ENCODE measurements at places on chromosomes 16 and 17. TPM values are rescaled to one million over a fixed set of nuclear protein-coding genes. Genes with fewer than 3 reads are reported as not detected.

DNA sequence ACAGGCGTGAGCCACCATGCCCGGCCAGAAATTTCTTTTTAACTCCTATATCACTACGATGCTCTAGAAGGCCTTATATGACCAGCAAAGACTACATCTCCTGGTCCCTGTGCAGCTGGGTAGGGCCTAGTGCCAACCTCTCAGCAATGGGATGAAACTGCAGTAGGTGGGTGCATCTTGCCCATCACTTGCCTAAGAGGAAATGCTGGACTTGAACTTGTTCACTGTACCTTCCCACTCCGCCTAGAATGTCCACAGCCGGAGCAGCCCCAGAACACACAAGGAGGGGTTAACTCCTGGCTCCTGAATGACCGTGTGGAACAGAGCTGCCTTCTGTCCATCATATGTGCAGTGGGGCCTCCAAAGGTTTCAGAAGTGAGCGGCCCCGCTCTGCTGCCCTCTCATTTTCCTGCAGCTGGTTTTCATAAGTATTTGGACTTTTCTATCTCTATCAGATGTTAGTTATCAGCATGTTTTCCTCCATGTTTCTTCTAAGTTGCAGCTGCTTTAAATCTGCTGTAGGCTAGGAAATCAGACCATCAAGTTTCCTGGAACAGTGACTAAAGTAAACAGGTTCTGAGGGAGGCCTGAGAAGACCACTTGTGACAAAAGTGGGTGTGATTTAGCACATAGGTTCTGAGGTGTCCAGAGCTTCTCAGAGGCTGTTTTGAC, 52.5 kb downstream of the WSB1 start:
- no peak for DNase-seq

DNA sequence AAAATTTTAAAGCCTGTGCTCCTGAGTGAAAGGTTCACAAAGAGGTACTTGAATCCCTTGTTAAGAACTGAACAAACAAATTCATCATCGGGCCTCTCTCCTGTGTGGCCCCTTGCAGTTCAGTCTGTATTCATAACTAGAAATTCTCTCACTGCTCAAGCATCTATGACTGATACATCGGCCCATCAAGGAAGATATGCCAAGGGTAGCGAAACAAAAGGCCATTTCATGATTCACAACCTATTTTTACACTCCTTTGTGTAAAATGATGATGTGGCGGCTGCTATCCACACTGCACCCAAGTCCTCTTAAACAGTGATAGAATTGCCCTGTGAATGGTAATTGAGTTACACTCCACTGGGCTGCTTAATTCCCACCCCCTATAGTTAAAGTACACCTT, 204.6 kb downstream of the STX8 start:
- no peak for DNase-seq

DNA sequence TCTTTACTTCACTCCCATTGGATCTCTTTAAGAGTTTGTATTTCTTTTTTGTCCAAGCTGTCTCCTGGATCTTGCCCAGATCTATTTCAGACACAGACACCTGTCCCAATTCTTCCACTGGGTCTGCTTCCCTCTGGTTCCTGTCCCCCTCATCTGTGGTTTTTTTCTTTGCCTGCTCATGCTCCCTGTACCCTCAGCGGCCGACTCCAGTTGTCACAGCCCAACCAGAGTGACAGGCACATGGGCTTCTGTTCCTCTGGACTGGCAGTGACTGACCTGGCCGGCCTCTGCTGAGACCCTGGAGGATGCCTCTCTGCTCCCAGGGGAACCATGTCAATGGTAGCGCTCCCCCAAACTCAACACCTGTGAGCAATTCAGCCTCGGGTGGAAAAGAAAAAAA, 142.6 kb downstream of the WSCD1 start:
- DNase-seq: no peak

GRCh38 chr16:63066552-63066951, 1030.3 kb upstream of the CDH8 start:
- DNase-seq: no peak

GRCh38 chr17:80786887-80787286, 204.8 kb upstream of the CHMP6 start:
- no peak for DNase-seq

- peak; percentile 84 for DNase-seq
These were observed 8.7 kb upstream of the SYNGR2 start for GRCh38 chr17:78159575-78160158.

DNA sequence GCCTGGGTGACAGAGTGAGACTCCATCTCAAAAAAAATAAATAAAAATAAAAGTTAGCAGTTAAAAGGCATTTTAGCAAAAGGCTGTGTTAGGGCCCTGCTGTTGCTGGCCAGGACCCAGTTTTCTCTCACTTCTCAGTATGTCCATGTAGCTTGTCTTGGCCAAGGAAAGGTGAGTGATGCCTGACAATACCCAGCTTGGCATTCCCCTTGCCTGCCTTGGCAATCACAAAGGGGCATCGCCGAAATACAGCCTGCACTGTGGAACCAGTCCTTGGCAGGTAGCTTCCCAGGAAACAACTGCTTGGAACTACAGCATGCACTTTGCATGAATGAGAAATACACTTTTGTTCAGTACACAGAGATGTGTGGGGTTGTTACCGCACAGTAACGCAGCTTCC, 61.7 kb downstream of the DNAH17 start:
- no peak for DNase-seq

DNA sequence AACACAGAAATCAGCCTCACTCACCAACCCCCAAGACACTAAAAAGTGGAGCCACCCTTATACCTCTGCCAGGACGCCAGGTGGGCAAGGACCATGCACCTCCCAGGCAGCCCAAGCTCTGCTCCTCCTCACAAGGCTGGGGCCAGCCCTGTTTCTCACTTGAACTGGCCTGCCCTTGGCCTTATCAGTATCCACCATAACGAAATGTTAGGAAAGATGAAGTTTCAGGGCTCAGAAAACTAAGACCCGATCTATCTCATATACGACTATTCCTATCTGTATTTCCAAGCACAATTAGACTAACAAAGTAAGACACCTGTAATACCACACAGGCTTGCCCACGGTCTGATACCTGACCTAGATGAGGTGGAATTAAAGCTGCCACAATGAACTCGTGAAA, 6.9 kb downstream of the FBXO31 start:
- DNase-seq: no peak

DNA sequence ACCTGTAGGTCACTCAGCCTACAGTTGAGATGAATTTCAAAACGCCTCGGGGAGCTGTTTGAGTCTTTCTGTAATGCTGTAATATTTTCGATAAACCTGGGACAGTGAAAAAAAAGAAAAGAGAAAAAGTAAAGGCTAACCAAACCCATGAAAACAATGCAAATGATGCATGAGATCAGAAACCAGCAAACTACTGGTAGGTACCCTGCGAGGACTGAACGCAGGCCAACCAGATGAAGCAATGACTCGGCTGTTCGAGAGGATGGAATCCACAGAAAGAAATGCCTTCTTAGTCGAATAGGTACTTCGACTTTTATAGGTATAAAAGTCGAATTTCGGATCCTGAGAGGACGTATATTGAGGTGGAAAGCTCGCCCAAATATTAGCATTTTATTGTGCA, 509 bp upstream of the ATAD5 start:
- DNase-seq: no peak

- DNase-seq: no peak
These were observed 49.8 kb upstream of the XYLT1 start for GRCh38 chr16:17520561-17520960.

DNA sequence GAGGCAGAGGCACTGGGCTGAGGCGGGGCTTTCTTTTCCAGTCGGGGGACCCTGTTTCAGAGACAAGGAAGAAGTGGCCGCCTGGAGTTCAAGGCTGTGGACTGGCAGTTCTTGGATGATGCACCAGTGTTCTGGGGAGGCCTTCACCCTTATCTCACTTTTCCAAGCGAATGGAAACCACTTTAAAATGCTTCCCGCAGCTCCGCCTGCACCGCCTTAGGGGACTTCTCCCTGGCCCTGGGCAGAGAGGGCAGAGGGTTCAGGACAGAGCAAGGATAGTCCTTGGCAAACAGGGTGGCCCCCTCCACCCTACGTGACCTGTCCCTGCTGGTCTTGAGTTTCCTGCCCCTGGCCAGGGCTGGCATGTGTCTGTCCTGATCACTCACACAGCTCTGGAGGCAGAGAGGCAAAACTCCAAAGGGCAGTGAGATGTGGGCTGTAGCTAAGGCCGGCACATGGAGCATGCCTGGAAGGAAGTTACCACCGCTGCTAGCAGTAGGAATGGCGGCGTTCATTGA, 20.6 kb downstream of the RTN4RL1 start:
- DNase-seq: no peak

GRCh38 chr17:51805185-51805584, 353.3 kb downstream of the CA10 start:
- no peak for DNase-seq

CCDC154 gene
- 2.9 TPM for polyA plus RNA-seq

ACSF2 gene
- polyA plus RNA-seq: 77.8 TPM

IKZF3 gene
- 2.4 TPM for polyA plus RNA-seq

MED1 gene
- polyA plus RNA-seq: 27.8 TPM

TRPV2 gene
- 5.9 TPM for polyA plus RNA-seq

AHSP gene
- 11.8 TPM for polyA plus RNA-seq

MNT gene
- 20.3 TPM for polyA plus RNA-seq

EPX gene
- polyA plus RNA-seq: 0.24 TPM
